Stimulated activated CD8-positive, alpha-beta memory T cell treated with anti-CD3 and anti-CD28 coated beads, Interleukin-12 subunit alpha, Interleukin-12 subunit beta, amount 100 ng/mL, for 4 hours (primary cell): ENCODE measurements at places on chromosomes 6 and 20.

DNA sequence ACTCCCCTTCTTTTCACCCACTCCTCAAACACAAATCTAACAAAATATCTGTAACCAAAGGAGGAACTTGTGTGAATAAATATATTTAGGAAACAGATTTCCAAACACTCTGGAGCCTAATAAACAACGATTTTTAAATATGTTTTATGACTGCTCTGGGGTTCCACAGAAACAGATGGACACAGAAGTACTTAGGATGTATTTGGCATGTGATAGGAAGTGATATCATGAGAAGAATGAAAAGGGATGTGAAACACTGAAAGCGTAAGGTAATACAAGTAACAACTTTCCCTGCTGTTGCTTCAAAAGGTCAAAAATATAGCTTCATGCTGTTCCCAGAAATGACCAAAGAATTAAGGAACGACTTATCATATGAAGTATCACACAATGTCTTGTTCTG, 26.1 kb upstream of the ENPP1 start:
- no peak for DNase-seq

DNA sequence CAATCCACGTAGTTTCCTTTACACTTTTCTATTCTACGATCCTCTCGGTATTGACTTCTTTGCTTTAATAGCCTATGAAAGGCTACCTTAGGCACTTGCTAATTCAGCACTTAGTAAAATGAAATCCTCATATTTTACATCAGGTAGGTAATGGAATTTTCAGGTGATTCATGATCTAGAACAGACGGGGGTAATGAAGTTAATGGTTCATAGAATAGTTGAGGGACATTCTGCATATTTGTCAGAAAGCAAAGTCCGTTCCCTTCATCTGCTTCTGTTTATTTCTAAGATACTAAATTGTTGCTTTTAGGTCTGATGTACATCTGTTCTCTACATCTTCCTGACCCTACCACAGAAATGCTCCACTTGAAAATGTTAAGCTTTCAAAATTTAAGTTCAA, 431.7 kb downstream of the CDKAL1 start:
- DNase-seq = no peak

- no peak for DNase-seq
Measured at GRCh38 chr6:26607434-26608230, 10.9 kb downstream of the ABT1 start.

GRCh38 chr6:57216235-57217101, 5.6 kb downstream of the RAB23 start:
- DNase-seq = no peak

- no peak for DNase-seq
Measured at GRCh38 chr6:165659945-165660856, 2.8 kb downstream of the PDE10A start.
